ENCODE measurements at places on chromosomes 1 and 21. TPM values are rescaled to one million over a fixed set of nuclear protein-coding genes. Genes with fewer than 3 reads are reported as not detected.
A peak's percentile ranks its signal among the peaks of the same experiment; 100 is the strongest.

The DENND2D gene
- 29.0 TPM for polyA plus RNA-seq

DNA sequence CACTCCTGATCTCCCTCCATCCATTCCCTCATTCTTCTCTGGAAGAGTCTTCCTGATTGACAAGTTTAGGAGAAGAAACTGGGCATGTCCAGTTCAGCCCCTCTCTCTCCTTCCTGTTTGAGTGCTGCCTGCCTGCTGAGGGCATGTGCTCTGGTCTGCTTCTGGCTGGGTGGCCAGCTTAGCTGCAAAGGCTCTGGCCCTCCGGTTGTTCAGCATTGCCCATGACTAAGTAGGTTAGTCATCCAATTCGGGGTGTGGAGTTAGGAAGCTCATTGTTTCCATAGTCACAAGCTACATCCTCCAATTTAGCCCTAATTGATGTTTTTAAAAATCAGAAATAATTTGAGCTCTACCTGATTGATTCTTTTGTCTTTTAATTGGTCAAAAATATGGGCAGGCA is 25.6 kb upstream of the PLA2G2E start:
- no peak for DNase-seq

DNA sequence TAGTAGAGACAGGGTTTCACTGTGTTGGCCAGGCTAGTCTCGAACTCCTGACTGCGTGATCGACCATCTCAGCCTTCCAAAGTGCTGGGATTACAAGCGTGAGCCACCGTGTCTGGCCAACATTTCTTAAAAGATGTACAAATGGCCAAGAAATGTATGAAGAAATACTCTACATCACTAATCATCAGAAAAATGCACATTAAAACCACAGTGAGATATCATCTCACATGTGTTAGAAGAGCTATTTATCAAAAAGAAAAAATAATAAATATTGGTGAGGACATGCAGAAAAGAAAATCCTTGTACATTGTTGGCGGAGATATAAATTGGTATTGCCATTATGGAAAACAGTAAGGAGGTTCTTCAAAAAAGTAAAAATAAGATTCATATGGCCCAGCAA is 33.6 kb upstream of the TNFSF18 start:
- DNase-seq: no peak

GRCh38 chr1:101732261-101732660 is 264.5 kb downstream of the OLFM3 start:
- DNase-seq: no peak

DNA sequence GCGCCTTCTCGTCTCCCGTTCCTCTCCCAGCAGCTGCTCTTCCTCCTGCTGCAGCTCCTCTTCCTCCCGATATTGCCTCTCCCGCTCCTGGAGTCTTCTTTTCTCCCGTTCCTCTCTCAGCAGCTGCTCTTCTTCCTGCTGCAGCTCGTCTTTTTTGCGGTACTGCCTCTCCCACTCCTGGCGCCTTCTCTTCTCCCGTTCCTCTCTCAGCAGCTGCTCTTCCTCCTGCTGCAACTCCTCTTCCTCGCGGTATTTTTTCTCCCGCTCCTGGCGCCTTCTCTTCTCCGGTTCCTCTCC is 5.3 kb downstream of the TCHH start:
- no peak for DNase-seq

- DNase-seq: no peak
Measured at GRCh38 chr1:41880950-41881885, 37.5 kb downstream of the HIVEP3 start.

DNA sequence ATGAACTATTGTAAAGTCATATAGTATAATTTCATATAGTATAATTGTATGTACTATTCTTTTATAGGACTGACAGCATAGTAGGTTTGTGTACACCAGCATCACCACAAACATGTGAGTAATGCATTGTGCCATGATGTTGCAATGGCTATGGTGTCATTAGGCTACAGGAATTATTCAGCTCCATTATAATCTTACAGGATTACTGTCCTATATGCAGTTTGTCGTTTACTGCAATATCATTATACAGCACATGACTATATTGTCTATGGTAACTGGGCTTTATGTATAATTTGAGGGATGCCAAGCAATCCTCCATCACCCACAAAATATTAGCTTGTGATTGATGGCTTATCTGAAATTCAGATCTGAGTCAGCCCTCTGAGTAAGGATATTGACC is 54.2 kb upstream of the PBX1 start:
- no peak for DNase-seq

- no peak for DNase-seq
Measured at GRCh38 chr1:3132660-3133059, 63.7 kb downstream of the PRDM16 start.

The LCK gene
- 1.1 TPM for polyA plus RNA-seq

The CCDC185 gene
- polyA plus RNA-seq: not detected

DNA sequence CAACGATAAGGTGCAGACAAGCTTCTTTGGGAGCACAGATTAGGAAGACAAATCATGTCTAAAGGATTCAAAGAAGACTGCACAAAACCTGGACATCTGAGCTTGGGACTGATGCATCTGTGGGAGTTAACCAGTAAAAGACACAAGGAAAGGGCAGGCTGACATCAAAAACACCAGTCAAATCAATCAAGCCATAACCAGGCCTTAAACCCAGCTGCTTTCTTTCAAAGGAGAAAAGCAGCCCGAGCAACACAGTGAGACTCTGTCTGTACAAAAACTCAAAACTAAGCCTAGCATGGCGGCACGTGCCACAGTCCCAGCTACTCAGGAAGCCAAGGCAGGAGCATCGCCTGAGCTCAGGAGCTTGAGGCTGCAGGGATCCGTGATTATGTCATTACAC is 411.6 kb downstream of the SMYD3 start:
- DNase-seq: no peak

DNA sequence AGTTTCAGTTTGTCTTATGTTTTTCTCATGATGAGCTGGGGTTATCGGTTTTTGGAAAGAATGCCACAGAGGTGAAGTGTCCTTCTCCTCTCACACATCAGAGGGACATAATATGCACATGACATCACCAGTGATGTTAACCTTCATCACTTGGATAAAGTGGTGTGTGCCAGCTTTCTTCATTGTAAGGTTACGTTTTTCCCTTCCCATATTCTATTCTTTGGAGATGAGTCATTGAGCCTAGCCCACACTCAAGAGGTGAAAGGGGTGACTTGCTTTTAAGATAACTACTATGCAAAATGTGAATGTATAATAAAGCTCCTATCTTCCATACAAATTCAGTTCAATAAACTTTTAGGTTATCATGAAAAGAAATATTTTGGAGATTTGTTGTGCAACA is 36.7 kb upstream of the MAGI3 start:
- DNase-seq: no peak

- peak; percentile 8 for DNase-seq
Measured at GRCh38 chr1:191371626-191372025, 786.6 kb upstream of the RGS18 start.

GRCh38 chr21:20511216-20511880 is 486.9 kb upstream of the NCAM2 start:
- no peak for DNase-seq

DNA sequence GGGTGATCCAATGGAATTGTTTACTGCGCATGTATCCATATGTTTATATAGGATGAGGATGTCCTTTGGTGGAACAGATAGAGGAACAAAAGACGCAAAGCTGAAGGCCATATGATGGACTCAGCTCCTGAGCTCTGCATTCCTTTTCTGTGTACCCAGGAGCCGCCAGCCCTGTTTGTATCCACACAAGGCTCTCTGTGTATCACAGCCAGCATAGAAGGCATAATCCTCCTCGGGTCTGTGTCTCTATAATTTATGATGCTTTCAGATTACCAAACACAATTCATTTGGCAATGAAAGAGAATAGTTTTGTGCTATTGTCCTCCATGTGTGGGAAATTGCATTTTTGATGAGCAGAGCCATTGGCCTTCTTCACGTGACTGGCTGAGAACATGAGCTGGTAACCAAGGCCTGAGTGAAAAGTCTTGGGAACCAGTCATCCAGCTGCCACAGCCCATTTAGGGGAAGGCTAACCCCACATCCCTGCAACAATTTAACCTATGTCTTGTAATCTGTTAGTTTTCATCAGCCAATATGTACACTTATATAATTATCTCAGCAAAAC is 119.2 kb downstream of the PBX1 start:
- no peak for DNase-seq

DNA sequence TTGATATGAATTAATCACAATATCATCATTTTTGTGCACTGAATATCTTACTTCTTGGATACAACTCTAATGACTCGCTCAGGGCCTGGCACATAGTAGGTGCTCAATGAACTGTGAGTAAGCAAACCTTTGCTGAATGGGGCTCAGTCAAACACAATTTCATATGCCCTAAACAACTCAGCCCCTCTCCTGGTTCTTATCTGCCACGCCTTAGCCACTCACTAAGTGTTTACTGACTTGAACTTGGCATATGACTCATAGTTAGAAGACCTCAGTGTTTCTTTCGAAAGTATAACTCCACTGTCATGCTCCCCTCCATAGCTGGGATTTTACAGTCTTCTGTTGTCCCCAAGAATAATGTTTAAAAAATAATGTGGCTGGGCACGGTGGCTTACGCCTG is 4.8 kb upstream of the IFNLR1 start:
- no peak for DNase-seq

The BCL2L15 gene
- polyA plus RNA-seq: 1.1 TPM

The LGALS8 gene
- 84.1 TPM for polyA plus RNA-seq

The CAMSAP2 gene
- polyA plus RNA-seq: 48.8 TPM

- no peak for DNase-seq
Measured at GRCh38 chr1:202745323-202745888, 35.2 kb upstream of the SYT2 start.

DNA sequence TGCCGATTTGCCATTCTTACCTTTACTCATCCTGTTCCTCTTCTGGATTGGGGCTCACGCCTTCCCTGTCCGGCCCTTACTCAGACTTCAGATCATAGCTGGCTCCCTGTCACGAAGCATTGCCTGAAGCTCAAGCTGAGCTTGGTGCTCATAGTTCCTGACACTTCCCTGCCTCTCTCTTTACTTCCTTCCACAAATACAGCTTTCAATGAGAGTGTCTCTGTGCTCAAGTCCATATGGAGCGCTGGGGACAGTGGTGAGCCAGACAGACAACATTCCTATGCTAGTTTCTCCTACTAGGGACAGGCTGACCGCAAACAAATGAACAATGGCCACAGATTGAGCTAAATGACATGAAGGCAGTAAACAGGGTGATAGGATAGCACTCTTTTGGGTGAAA is 38.1 kb downstream of the HHAT start:
- no peak for DNase-seq

GRCh38 chr1:37878071-37878470 is 18.7 kb upstream of the MTF1 start:
- no peak for DNase-seq

The CYYR1 gene
- polyA plus RNA-seq: 75.1 TPM

DNA sequence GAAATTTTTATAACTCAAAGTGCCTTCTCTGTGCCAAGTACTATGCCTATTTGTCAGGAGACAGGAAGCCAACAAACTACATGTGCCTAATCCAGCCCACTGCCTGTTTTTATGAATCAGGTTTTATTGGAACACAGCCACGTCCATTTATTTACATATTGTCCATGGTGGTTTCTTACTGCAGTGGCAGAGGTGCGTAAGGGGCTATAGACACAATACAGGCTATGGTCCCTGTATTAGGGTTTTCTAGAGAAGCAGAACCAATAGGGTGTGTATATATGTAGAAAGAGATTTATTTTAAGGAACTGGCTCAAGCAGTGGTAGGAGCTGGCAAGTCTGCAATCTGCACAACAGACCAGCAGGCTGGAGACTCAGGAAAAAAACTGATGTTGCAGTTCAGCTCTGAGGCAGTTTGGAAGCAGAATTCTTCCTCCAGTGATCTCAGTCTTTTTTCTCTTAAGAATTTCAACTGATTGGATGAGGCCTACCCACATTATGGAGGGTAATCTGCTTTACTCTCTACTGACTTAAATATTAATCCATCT is 15.4 kb downstream of the PPIE start:
- no peak for DNase-seq

GRCh38 chr1:18353528-18353927 is 127.2 kb upstream of the KLHDC7A start:
- DNase-seq: no peak

The SLC1A7 gene
- polyA plus RNA-seq: 0.82 TPM

GRCh38 chr1:110053552-110054428 is 16.7 kb downstream of the ALX3 start:
- DNase-seq: no peak

DNA sequence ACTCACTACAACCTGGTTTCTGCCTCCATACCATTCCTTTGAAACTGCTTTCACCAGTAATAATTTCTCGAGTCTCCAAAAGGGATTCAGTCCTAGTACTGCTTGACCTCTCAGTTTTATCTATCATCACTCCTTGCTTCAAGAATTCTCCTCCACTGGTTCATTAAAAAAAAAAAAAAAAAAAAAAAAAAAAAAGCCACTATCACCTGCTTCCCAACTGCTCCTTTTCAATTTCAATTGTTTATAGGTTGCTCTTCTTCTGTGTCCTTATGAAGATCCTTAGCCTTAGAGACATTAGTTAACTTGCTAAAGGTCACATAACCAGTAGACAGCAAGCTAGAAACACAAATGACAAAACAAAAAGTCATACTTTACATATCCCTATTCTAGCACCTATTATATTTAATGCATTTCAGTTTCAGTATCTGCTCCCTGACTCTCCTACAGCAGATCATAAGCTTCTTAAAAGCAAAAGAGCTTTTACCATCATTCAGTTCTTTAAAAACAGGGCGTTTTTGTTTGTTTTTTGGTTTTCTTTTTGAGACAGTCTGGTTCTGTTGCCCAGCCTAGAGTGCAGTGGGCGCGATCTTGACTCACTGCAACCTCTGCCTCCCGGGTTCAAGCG is 7.1 kb downstream of the NRDC start:
- DNase-seq: no peak

DNA sequence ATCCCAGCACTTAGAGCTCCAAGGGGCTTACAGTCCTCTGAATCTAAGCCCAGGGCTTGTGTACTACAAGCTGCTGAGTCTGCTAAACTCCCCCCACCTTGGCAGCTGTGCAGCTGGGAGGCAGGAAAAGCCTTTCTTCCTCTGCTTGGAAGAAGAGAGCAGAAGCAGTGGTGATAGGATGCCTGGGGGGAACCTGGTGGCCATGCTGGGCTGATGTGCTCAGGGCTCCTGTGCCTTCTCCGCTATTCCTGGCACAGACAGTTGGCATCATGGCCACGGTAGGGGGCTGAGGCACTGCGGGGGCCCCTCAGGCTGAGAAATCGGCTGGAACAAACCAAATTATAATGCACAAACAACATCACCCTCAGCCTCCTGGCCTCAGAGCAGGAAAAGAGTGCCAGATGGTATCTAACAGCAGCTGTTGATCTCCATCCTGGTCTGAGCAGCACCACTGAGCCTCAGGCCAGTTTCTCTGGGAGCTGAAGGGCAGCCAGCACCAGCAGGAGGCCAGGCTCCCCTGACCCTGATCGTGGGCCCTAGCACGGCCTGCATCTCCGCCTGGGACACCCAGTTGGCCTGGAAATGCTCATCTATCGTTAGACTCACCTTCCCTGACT is 35.8 kb downstream of the ECE1 start:
- peak; percentile 86 for DNase-seq

The KPNA6 gene
- polyA plus RNA-seq: 37.6 TPM

GRCh38 chr1:223860051-223860622 is 14.4 kb upstream of the TP53BP2 start:
- DNase-seq: no peak

The C1orf185 gene
- polyA plus RNA-seq: not detected
